ENCODE measurements at places on chromosomes 1 and 21.

GRCh38 chr1:233081735-233082134 is 131.3 kb downstream of the NTPCR start:
- no peak for DNase-seq

GRCh38 chr1:64946916-64947315 is 19.4 kb downstream of the JAK1 start:
- DNase-seq = no peak

DNA sequence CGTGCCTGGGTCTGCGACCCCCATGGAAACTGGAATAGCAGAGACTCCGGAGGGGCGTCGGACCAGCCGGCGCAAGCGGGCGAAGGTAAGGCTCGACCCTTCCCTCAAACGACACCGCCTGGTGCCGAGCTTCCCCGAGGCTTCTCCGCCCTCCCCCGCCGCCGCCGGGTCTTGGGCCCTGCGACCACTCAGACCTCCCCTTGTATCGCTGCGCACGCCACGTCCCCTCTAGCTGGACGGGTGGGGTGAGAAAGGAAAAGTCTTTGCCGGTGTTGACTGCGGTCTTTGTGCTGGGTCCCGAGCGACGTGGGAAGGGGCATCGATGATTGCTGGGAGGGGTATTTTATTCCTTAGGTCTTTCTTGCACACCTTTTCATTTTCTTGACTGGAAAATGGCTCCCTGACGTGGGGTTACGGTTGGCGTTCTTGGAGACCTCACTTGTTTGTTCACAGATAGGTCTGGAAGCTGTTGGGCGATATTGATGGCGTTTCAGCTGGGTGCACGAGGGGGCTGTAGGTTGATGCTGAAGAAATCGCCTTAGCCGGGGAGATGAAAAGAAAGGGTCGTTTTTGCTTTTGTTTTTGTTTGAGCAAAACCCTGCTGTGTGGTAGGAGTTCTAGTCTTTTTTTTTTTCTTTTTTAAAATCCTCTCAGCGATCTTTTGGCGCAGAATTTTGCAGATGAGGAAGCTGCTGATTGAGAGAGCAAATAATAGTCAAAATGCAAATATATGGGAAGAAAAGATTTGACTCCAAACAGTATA is 776 bp downstream of the KDM1A start:
- DNase-seq = peak; percentile 37

GRCh38 chr1:214248311-214249085 is 32.5 kb upstream of the SMYD2 start:
- no peak for DNase-seq

DNA sequence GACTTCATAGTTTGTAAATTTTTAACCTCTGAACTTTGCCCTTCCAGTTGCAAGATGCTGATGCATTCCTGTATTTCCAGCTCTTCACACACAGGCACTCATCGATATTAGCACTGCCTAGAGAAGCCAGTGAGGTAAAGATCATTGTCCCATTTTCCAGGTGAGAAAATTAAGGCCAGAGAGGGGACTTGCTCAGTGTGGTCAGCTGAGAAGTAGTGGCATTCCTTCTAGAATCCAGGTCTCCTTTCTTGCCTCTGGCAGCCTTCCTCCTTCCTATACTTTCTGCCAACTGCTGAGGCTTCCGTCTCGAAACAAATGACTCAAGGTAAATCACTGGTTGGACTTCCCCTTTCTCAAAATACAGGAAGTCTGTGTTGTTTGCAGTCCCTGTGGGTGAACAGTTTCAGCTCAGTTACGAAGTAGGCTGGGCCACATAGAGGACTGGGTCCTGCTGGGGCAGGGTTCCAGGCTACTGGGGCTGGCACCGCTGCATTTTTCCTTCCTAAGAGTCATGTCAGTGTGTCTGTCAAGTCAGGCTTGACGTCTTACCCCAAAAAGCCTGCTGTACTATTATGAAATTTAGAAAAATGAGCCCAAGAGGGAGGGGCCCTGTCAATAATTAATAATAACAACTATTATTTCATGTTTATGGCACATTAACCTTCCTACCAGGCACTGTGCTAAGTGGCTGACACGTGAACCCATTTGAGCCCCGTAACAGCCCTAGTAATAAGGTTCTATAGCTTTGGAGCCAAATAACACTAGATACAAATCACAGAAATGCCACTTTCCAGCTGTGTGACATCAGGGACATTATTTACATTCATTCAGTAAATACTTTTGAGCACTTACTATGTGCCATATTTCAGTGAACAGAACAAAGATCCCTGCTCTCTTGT is 16.6 kb upstream of the RNF19B start:
- no peak for DNase-seq

- no peak for DNase-seq
Observed at GRCh38 chr1:228972576-228972975, 237.3 kb downstream of the RHOU start.

DNA sequence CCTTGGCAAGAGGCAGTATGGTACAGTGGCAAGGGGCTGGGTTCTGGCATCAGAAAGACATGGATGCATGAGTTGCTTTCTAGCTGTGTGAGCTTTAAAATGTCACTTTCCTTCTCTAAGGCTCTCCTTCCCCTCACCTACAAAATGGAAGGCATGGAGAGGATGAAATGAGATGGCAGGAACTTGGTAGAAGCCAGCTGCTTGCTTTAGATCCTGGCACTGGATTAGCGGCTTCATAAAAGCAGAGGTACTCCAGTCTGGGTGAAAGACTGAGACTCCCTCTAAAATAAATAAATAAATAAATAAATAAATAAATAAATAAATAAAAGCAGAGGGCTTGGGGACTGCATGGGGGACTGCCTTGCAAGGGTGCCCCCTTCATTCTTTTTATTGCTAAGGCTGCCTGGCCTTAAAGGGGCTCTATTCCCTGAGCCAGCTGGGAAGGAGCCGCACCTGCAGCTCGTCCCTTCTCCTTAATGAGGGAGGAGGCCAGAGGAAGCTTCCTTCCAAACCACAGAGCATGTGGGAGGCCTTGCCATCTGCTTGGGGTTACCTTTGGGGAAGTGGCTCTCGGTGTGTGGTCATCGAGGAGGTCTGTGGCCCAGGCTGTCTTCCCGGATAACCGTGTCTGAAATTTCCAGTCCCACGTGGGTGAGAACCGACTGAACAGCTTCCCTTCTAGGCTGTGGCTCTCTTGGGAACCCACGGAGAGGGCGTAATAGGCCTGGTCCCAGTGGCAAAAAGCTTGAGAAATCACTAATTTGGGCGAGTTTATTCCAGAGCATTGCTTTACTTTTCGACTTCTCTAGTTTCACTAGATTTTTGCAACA is 2.0 kb upstream of the ATP13A2 start:
- no peak for DNase-seq
